C1 segment of cervical spinal cord (tissue), 14 donors: ENCODE measurements at places on chromosomes 13 and 19.

- peak; percentile 75 for DNase-seq
These were observed 5.5 kb downstream of the HRC start for GRCh38 chr19:49149652-49150105.

GRCh38 chr13:99014522-99014921 is 36.7 kb upstream of the DOCK9 start:
- DNase-seq: no peak

- DNase-seq: no peak
These were observed 30.2 kb upstream of the FREM2 start for GRCh38 chr13:38656699-38657098.

- peak; percentile 8 for DNase-seq
These were observed 720 bp downstream of the FARP1 start for GRCh38 chr13:98143601-98144026.

GRCh38 chr13:112249644-112250610 is 126.2 kb upstream of the SPACA7 start:
- no peak for DNase-seq

DNA sequence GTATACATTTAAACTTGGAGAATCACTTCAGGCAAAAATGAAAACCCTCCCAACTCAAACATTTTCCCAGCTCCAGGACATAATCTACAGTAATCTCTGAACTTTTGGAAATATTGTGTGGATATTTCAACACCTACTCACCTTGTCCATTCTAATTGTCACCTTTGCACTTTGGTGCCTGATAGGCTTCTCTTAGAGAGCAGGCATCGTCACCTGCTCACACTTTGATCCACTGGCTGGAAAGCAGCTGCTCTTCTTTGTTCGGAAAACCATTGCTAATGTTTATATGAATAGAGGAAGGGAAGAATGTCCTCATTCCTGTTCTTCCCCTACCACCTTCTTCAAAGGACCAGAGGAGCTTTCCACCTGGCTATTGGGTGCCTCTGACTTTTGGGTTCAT is 411.2 kb downstream of the FGF9 start:
- no peak for DNase-seq

DNA sequence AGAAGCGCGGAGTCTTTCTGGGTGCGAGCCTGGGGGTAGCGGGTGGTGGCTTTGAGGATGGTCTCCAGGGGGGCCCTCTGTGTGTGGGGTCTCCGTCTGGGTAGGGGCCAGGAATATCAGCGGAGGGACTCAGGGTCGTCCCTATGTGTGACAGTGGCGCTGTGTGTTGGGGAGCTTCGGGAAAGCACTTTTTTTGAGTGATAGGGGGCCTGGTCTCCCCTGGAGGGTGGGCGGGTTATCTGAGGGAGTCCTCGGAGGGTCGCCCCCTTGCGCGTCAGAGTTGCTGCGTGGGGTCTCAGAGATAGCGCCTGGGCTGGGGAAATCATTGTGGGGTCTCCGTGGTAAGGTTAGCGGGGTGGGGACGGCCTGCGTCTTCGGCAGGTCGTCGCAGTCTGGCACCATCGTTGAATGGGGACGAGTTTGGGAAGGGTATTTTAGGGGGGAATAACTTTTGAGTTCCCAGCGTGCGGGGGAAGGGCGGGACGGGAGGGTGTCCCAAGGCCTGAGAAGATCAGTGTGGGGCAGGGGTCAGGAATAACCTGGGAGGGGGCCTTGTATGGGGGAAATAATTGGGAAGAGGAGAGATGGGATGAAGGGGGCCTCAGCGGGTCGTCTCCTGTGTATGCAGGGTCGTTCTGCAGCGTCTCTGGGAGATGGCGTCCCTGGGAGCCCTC is 857 bp downstream of the IER2 start:
- no peak for DNase-seq

DNA sequence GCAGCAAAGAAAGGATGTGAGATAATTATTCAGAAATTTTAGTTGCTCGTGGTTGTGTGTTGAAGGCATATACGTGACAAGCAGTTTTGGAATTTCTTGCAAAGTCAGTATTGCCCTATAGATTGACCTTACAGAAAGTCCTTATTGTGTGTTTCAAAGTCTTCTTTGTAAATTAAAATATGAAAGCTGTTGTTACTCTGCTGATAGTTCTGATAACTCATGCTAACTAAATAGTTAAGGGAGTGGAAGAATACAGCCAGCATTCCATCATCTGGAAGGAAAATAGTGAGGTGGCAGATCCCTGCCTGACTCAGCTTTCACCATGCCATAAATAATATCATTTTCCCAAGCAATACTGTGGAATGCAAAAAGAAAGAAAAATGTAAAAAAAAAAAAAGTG is 27.2 kb downstream of the WASF3 start:
- DNase-seq: no peak
